Activated naive CD4-positive, alpha-beta T cell (primary cell): ENCODE measurements at places on chromosomes 16 and 17.
A peak's percentile ranks its signal among the peaks of the same experiment; 100 is the strongest.

DNA sequence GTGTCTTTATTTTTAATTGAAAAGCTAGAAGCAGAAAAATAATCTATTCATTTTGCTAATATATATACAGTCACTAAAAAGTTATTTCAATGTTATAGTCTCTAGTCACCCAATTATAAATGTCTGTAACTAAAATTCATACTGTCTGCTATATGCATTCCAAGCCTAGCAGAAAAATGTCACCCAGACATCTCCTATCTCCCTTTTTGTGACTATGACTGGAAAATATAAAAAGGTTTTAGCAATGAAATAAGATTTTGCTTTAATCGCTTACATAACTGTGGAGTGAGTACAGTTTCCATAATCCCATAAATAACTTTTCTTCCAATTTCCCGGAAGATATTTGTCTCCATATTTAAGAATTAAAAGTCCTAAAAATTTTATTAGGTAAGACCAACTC, 88.6 kb downstream of the BRIP1 start:
- no peak for DNase-seq

DNA sequence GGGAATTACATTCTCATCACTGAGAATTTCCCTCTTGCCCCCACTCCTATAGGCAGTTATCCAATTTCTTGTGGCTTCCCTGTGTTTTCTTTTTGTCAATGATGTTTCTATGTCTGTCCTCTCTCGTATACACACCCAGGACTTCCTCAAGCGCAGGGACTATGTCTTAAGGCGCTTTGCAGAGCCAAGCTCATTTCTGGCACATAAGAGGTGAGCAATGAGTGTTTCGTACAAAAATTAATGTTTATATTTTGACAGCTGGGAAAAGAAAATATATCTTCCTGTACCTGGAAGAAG, 947 bp downstream of the DDX42 start:
- no peak for DNase-seq

- DNase-seq = no peak
These were observed 115.6 kb upstream of the SDK2 start for GRCh38 chr17:73759734-73760438.

DNA sequence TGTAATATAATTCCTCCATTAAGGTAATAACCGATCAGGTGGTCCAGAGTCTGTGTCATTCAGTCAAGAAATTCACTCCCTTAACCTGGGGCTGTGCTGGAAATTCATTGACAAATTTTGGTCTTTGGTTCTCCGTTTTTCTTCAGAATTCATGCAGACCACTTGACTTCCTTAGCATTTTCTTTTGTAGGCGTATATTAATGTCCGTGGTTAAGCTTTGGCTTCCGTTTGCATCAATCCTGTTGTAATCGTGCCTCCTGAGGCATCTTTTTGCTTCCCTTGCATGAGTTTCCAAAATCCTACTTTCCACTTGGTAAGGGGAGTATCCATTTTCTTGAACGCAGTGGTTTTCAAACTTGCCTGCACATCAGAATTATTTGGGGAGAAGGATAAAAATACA, 9.0 kb downstream of the LRRC37B start:
- no peak for DNase-seq

GRCh38 chr17:2965621-2966595, 97.5 kb downstream of the OR1D5 start:
- DNase-seq = no peak

- no peak for DNase-seq
These were observed 282.5 kb upstream of the SALL1 start for GRCh38 chr16:51433599-51433998.

DNA sequence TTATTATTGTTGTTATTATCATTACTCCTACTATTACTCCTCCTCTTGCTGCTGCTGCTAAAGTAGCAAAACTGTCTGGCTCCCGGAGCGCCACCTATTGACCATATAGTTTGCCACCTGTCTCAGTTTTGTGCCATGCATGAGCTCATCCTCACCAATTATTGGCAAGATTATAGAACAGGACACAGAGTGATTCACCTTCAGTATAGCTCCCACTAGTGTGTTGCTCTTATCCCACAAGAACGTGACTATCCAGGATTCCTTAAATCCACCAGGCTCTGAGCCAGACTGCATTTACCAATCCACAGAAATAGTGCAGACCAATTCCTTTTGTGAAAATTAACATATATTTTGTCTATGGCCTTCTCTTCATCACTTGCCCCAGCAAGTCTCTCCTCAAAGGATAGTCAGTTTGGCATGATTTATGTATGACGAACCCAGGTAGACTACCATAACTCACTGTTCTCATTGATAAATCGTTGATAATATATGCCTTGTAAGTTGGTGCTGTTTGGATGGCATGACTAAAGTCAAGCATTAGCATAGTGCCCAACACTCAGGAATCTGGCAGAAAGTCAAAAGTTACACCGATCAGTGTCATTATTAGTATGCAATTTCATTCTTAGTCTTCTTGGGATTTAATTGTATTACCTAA, 405.5 kb upstream of the HSBP1 start:
- DNase-seq = no peak

- no peak for DNase-seq
These were observed 28.9 kb downstream of the GSPT1 start for GRCh38 chr16:11886881-11887280.

DNA sequence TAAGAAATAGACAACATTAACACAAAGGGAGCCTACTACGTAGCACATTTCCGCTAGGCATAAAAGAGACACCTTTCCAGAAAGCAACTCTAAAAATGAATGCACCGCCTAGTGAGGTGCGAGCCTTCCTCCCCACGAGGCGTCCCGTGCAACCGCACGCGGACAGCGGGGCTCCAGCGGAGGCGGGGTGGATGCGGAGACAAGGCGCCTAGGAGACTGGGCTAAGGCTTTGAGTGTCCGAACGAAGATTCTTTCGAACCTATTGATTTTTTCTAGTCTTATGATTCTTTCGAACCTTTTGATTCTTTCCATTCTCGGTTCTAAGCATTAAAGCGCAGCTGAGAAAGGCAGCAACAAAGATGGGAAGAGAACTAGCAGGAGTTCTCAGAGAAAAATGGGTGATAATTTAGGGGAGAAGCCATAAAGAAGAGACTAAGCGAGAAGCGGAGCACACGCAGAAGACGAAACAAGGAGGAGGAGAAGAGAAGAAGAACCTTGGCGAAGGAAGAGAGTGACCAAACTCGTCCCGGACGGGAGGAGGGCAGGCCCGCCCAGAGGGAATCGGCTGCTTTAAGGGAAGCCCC, 394 bp upstream of the CPD start:
- peak; percentile 21 for DNase-seq

DNA sequence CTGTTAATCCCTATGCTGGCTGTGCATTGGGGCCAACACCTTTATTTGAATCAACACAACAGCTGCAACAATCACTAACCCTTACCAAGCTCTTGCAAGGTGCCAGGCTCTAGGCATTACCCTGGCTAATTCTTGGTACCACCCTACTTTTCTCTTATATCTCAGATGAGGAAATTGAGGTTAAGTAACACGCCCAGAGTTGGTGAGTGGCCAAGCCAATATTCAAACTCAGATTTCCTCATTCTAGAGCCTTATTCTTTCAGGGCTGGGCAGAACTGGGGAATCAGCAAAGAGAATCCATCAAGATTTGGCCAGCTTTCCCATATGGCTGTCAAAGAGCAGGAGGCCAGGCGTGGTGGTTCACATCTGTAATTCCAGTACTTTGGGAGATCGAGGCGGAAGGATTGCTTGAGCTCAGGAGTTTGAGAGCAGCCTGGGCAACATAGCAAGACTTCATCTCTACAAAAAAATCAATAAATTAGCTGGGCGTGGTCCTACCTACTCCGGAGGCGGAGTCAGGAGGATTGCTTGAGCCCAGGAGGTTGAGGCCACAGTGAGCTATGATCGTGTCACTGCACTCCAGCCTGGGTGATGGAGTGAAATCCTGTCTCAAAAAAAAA, 23.7 kb downstream of the ARSG start:
- no peak for DNase-seq
